ENCODE measurements at places on chromosomes 5 and 9. TPM values are rescaled to one million over a fixed set of nuclear protein-coding genes. Genes with fewer than 3 reads are reported as not detected.

The C5orf58 gene
- not detected for total RNA-seq

The BRINP1 gene
- total RNA-seq: 0.56 TPM

The MARCHF3 gene
- 49.6 TPM for total RNA-seq

The STK32A gene
- 1.7 TPM for total RNA-seq

The TMC1 gene
- total RNA-seq: under 0.01 TPM

The LCP2 gene
- not detected for total RNA-seq

The ORM1 gene
- not detected for total RNA-seq

The FGF1 gene
- 9.6 TPM for total RNA-seq

The MYO10 gene
- total RNA-seq: 104 TPM

The THBS4 gene
- 0.38 TPM for total RNA-seq

The KLHL9 gene
- 47.9 TPM for total RNA-seq

The IL3 gene
- not detected for total RNA-seq

The PLCXD3 gene
- under 0.01 TPM for total RNA-seq

The BSPRY gene
- not detected for total RNA-seq

The PCDHB4 gene
- total RNA-seq: under 0.01 TPM

The TOR1B gene
- total RNA-seq: 41.4 TPM

The SPATA6L gene
- total RNA-seq: 0.38 TPM

The APBA1 gene
- total RNA-seq: 2.5 TPM

The HK3 gene
- total RNA-seq: not detected

The NDUFB6 gene
- 42.6 TPM for total RNA-seq

The PITX1 gene
- 0.38 TPM for total RNA-seq

The NEUROG1 gene
- total RNA-seq: not detected

The LCN6 gene
- not detected for total RNA-seq

The CCDC192 gene
- total RNA-seq: not detected

The TPPP gene
- total RNA-seq: 0.19 TPM

The PCDHGB5 gene
- total RNA-seq: 21.4 TPM

All from regular cardiac myocyte (primary cell).